ENCODE measurements at places on chromosomes 5 and 9.

DNA sequence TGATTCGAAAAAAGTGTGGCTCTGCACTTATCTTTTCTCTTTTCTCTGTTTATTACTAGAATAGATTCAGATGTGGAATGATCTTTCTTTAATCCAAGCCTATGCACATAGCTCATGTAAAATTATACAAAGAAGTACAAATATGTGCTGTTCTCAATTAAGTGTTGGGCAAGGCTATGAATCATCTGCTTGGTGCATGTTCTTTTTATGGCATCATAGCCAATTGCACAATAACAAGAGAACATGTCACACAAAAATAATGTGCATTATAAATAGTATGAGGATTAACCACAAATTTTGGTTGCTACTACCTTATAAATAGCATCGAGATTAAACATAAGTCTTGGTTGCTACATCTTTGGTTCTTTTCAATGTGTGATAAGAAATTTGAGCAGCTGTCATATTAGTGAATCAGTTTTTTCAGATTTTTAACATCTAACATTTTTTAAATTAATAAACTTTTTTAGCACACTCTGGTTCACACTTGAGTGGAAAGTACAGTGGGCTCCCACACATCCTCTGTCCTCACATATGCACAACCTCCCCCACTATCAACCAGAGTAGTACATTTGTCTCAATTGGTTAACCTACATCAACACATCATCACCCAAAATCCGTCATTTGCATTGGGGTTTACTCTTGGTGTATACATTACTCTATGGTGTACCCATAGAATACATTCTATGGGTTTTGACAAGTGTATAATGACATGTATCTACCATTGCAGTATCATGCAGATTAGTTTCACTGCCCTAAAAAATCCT lies 6.8 kb upstream of the RECK start:
- DNase-seq = peak; percentile 93

- DNase-seq = no peak
Observed at GRCh38 chr9:31774571-31774970, 609.9 kb upstream of the ACO1 start.

DNA sequence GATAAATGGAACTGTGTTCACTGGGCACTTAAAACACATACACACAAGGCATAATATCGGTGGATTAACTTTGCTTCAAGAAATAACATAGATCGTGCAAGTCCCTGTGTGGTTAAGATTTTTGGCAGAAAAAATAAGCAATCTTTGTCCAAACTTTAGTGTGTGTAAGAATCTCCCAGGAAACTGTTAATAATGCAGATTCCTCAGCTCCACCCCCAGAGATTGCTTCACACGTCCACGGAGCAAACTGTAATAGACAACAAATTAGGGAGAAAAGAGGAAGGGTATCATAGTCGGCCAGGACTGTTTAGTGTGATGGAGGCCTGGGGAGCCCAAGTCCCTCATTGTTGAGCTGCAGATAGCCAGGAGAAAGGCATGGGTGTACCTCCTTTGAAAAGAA lies 84.8 kb downstream of the PJA2 start:
- DNase-seq = no peak

DNA sequence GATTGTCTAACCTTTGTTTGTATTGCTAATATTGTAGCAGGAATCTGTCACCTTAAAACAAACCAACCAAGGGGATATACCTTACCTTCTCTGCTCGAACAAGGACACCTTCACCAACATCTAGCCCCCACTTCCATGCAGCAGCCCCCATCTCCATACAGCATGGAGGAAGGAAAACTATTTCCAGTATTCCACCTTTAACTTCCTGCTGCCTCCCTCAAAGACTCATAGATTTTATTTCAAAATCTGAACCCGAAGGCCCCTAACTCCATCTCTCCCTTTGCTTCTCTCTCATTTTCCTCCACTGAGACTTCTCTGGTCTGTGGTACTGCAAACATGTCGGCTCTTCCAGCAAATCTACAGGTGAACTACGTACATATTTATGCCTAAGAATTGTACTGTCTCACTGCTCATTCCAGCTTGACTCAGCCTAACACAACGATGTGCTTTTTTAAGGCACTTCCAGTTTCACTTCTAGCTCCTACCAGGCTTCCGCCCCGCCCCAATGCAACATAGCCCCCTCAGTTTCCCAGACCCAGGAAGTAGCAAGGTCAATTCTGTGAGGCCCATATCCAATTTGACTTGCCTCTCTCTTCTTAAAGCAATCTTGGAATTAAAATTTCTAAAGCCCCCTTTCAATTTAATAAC lies 70.7 kb upstream of the RNF38 start:
- peak; percentile 67 for DNase-seq

- DNase-seq = peak; percentile 33
Observed at GRCh38 chr9:128254855-128255759, 20.7 kb downstream of the GOLGA2 start.
